ENCODE measurements at places on chromosomes 5 and 9.

DNA sequence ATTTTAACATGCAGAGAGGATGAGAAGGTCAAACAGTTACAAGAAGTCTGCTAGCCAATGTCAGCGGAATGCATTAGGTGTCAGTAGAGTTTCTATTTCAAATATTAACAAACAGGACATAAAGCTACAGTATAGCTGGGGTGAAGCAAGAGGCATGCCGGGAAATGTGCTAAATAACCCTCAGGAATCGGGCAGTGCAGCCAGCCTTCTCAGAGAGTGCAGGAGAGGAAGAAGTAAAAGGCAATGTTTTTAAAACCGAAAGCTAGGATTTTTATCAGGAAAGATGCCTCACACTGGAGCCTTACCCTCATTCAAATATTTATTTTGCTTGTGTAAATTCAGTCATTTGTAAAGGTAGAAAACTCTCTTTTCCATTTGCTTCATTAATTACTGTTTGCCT lies 59.1 kb upstream of the SH3GL2 start:
- DNase-seq: no peak

DNA sequence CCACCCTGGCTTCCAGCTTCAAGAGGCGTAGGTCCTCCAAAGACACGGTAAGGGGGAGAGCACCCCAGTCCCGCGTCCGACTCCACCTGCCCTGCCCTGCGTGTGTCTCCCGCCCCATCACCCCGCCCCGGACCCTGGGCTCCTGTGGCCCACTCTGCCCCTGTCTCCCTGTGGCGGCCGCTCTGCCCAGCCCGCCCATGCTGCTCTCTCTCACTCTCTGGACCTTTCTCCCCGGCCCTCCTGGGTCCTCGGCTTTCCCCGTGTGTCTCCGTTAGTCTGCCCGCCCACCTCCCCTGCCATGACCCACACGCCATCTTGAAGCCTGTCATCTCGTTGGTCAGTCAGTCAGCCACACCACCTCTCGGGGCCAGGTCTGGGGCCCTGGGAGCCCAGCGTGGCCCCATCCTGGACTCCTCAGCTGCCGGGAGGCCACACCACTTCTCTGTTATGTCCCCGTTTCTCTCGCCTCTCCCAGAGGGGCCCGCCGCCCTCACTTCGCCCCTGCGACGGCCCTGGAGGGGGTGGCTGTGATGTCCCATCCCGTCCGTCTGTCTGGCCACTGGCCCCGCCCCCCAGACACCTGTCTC lies 4.5 kb downstream of the LRRC26 start:
- DNase-seq: no peak

- peak; percentile 74 for DNase-seq
Measured at GRCh38 chr9:93575796-93576257, 557 bp upstream of the PHF2 start.

DNA sequence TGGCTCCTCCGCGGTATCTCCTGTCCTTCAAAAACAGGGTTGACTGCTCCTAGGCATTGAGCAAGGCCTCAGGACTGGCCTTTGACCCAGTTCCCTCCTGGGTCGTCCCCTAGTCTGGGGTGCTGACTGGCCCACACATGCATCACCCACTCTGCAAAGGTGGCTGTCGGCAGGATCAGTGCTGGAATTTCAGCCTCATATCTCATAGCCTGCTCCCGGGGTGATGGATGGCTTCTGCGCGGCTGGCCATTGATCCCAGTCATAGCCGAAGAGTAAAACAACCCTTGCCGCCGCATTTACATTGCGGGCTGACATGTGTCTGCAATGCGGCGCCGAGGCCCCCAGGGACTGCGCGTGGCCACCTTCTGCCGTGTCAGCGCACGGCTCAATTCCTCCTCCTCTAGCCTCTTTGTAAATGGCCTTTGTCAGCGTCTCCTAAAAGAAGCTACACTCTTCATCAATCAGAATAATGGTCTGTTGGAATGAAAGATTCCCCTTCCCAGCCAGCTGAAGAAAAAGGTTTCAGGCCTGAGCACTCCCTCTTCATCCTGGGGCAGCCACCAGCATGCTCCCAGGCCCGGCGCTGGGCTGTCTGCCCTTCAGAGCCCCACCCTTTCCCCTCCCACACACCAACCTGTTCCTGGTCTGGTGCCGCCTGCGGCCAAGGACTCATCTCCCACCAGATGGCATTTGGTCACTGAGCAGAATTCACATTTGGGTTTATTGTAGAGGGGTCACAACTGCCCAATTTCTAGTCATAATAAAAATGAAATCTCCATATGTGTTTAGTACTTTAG lies 159.0 kb downstream of the PJA2 start:
- DNase-seq: no peak

- no peak for DNase-seq
Measured at GRCh38 chr5:35833224-35833623, 23.5 kb upstream of the IL7R start.

- DNase-seq: no peak
Measured at GRCh38 chr5:175246889-175247520, 197.0 kb downstream of the DRD1 start.

- peak; percentile 79 for DNase-seq
Measured at GRCh38 chr5:1140171-1140817, 28.4 kb upstream of the SLC12A7 start.

GRCh38 chr5:115586525-115587146 lies 15.6 kb downstream of the TICAM2 start:
- DNase-seq: no peak

DNA sequence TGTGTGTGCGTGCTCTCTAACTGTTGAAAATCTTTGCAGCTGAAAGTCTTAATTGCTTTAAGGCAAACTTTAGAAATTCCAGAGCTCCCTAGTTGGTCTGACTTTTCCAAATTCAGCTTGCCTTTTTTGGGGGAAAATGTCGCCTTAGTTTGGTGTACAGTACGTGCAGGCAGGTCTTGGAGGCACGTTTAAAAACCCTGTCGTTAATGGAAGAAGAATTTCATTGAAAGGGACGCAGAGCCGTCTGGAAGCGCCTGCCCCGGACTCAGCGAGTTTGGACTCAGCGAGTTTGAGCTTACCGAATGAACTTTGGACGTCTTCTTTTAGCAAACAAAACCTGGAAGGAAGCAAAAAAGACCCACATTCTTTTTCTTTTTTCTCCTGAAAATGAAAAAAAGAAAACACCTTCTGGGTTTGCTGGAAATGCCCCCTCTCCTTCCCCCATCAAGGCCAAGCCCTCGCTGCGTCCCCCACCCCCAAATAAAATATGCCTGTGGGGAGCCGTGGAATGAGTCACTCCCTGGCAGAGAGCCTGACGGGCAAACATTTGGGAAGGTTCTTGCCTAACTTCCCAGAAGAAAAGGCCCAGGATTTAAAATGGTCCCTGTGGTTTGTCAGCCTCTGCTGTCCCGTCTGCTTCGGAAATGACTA lies 1.5 kb downstream of the NEK6 start:
- peak; percentile 74 for DNase-seq

DNA sequence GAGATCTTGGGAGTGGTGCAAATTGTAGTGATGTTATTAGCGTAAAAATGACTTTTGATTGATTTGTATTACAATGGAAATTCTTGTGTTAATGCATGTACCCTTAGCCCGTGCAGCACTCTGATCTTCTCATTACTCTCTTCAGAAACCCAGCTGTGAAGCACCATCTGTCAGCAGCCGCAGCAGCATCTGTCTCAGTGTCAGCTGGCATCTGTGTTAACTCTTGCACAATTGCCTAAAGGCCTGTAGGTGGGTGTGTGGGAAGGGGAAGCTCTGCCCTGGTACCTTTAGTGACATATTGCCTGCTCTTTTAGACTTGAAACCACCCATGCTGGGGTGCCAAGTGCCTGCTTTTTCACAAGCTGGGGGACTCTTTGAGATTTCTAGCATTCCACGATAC lies 101.3 kb downstream of the FBXL7 start:
- DNase-seq: no peak

- peak; percentile 12 for DNase-seq
Measured at GRCh38 chr9:104386425-104387069, 117.5 kb upstream of the OR13F1 start.

DNA sequence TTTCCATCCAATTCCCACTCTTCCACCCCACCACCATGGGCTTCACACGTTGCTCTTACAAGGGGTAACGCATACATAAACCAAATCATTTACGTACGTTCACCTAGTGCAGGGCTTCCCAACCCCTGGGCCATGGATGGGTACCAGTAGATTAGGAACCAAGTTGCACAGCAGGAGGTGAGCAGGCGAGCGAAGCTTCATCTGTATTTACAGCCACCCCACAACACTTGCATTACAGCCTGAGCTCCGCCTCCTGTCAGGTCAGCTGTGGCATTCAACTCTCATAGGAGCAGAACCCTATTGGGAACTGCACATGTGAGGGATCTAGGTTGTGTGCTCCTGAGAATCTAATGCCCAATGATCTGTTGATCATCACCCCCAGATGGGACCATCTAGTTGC lies 82.3 kb downstream of the CEMIP2 start:
- DNase-seq: no peak

- no peak for DNase-seq
Measured at GRCh38 chr5:119274767-119275130, 81.1 kb upstream of the TNFAIP8 start.

- DNase-seq: no peak
Measured at GRCh38 chr5:35672995-35673394, 55.3 kb downstream of the SPEF2 start.

DNA sequence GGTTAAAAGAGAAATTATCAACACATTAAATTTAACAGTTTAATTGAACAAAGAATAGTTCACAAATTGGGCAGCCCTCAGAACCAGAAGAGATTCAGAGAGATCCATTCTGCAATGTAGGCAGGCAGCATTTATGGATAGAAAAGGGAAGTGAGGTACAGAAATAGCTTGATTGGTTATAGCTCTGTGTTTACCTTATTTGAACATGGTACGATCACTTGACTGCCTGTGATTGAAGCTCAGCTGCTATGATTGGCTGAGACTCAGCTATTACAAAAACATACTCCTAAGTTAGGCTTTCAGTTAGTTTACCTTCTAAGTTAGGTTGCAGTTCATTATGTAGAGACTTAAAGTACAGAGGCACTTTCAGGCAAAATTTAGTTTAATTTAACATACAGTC lies 7.3 kb downstream of the CNTRL start:
- no peak for DNase-seq

DNA sequence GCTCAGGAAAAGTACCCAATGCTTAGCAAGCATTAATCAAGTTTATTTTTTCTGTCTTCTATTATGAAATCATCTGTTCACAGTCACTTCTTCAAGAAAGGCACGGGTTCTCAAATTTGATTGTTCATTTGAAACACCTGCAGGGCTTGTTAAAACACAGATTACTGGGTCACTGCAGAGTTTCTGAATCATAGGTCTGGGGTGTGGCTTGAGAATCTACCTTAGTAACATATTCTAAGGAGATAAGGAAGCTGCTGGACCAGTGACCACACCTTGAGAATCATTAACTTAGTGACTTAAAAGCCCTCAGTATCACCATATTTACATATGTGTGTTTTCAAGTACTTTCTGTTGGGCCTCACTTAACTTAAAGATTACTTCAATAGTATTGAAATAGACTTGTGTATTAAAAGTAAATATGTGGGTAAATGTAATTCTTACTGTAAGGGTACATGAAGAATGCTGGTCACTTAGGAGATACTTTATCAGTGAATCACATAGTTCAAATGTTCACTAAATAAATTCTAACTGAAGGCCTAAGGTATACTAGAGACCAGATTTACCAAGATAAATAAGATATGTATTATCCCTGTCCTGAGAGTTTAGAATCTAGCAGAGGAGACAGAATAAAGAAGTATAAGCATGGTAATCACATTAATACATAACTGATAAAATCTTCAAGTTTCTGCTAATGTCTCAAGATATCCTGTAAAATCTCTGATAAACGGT lies 1342.1 kb upstream of the C9orf72 start:
- DNase-seq: no peak

DNA sequence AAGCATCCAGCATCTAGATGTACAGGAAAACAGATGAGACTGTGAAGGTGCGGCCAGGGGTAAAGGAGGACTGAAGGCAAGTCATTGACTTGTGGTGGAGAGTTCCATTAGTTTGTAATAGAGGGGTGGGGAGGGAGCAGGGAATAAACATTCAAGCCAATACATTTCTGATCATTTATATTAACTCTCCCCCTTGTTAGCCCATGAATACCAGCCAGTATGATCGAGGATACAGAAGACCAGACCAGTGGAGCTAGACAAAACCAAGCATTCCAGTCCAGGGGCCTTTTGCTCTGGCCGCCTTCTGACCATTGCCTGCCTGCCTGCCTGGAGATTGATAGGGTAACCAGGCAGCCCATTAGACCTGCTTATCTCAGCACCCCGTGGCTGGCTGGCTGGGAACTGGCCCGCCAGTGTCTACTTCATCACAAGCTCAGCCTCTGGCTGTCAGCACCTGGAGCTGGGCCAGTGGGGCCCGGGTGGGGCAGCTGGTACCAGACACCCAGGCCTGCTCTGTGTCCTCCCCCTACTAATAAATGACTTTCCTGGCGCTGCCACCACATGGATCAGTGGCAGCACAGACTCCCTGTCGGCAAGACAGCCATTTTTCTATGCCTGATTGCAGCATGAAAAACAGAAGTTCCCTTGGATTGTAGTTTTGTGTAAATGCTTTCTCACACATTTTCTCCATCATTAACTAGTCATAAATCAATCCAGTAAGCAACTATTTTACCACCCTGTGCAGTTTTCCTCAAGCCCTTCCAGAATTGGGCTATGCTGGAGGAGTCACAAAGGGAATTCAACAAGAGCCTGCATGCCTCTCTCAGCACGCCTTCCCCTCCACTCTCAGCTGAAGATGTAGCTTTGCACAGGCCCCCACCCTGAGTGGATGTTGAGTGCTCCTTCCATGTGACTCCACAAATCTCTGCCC lies 181.3 kb downstream of the SNCAIP start:
- no peak for DNase-seq

DNA sequence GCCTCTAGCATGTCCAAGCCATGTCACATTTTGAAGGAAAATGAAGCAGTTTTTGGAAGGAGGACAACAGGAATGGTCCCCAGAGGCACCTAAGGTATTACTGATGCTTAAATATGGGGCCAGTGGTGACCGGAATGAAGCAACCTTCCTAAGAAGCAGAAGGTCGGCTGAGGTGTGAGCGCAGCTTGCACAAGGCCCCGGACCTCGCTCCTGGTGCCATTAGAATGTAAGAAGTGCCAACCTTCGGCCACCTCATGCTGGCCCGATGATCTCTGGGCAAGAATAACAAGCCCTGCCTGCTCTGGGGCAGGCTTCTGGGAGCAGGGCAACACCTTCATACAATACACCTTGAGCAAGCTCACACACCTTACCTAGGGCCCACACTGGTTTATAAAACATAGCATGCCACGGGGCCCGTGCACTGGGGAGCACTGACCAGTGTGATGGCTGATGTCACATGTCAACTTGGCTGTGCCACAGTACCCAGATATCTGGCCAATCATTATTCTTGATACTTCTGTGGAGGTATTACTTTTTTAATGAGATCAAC lies 21.9 kb downstream of the SEMA4D start:
- DNase-seq: no peak

- no peak for DNase-seq
Measured at GRCh38 chr5:73431204-73431851, 17.2 kb downstream of the FOXD1 start.

GRCh38 chr5:165029099-165029870 lies 1523.9 kb downstream of the MAT2B start:
- no peak for DNase-seq

Data from HuH-7.5 (cell line).